Gastrocnemius medialis (tissue), 4 donors: ENCODE measurements at places on chromosomes 2 and 18. TPM values are rescaled to one million over a fixed set of nuclear protein-coding genes. Genes with fewer than 3 reads are reported as not detected.

- H3K27me3 ChIP-seq: no peaks in the 10 kb centered on the region
- H3K4me3 ChIP-seq: no peak overlapping the region
- no peak for DNase-seq
- H3K27ac ChIP-seq: no peak overlapping the region
Measured at GRCh38 chr18:29862824-29863223, 1179.7 kb downstream of the DSC3 start.

FTCDNL1 gene
- 21.9 TPM for total RNA-seq

CRYGD gene
- total RNA-seq: not detected

SPDYA gene
- not detected for total RNA-seq

MAP3K19 gene
- not detected for total RNA-seq

- H3K27me3 ChIP-seq: no peaks in the 10 kb centered on the region
- no peak overlapping the region for H3K4me3 ChIP-seq
- no peaks in the 10 kb centered on the region for H3K36me3 ChIP-seq
- no peaks in the 10 kb centered on the region for H3K4me1 ChIP-seq
Measured at GRCh38 chr2:152825834-152826233, 107.4 kb downstream of the ARL6IP6 start.

DNA sequence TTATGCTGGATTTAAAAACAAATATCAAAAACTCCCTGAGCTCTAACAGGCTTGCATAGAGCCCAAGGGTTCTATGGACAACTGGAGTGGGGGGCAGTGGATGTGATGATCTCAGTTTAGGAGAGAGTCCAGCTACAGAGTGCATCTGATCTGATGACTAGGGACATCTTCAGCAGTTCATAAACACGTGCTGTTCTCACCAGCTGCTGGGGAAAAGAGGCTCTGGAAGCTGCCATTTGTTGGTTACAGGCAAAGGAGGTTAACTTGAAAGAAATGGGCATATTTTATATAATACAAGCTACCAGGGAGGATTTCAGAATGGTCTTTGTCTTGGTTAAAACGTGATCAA lies 36.0 kb upstream of the ZNF396 start:
- no peak overlapping the region for H3K27ac ChIP-seq
- peaks cover 1% of the 10 kb centered on the region for H3K4me1 ChIP-seq
- no peak for DNase-seq
- H3K27me3 ChIP-seq: no peaks in the 10 kb centered on the region
- H3K4me3 ChIP-seq: no peak overlapping the region
- H3K36me3 ChIP-seq: no peaks in the 10 kb centered on the region

DOK6 gene
- not detected for total RNA-seq

GRCh38 chr2:28080911-28081310 lies 190.4 kb downstream of the BABAM2 start:
- H3K4me1 ChIP-seq: peaks cover 23% of the 10 kb centered on the region
- DNase-seq: no peak
- no peak overlapping the region for H3K27ac ChIP-seq
- no peak overlapping the region for H3K4me3 ChIP-seq

BIRC6 gene
- 81.0 TPM for total RNA-seq

ANKRD30BL gene
- not detected for total RNA-seq

- H3K36me3 ChIP-seq: no peaks in the 10 kb centered on the region
- H3K27ac ChIP-seq: no peak overlapping the region
- H3K4me3 ChIP-seq: no peak overlapping the region
- H3K27me3 ChIP-seq: peaks cover 5% of the 10 kb centered on the region
- DNase-seq: no peak
Measured at GRCh38 chr2:203984-204383, 59.8 kb downstream of the SH3YL1 start.

DNA sequence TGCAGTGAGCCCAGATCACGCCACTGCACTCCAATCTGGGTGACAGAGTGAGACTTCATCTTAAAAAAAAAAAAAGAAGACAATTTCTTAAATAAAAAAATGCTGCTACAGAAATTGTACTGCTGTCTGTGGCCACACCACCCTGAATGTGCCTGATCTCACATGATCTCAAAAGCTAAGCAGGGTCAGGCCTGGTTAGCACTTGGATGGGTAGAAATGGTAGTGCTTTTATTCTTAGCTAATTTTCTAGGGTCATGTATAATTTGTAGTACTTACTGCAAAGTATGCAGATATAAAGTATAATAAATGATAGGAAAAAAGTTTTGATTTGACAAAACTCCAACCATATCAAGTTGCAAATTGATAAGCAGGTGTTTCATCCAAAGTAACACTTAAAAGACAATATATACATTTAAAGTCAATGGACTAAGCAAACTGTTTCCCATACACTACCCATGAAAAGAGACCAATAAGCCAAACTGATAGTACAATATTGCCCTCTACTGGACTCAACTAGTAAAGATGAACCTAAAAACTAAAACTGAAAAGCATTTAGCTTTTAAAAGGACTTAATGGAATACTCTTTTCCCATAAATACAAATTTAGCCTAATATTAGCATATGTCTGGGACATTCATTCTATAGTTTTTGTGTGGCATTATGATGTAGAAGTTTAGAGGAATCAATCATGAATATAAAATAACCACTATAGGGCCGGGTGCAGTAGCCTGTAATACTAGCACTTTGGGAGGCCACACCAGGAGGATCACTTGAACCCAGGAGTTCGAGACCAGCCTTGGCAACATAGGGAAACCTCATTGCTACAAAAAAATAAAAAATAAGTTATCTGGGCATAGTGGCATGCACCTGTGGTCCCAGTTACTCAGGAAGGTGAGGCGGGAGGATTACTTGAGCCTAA lies 18.6 kb upstream of the PEX13 start:
- no peaks in the 10 kb centered on the region for H3K36me3 ChIP-seq
- peaks cover 4% of the 10 kb centered on the region for H3K4me1 ChIP-seq
- H3K27ac ChIP-seq: no peak overlapping the region
- no peak for DNase-seq

DNA sequence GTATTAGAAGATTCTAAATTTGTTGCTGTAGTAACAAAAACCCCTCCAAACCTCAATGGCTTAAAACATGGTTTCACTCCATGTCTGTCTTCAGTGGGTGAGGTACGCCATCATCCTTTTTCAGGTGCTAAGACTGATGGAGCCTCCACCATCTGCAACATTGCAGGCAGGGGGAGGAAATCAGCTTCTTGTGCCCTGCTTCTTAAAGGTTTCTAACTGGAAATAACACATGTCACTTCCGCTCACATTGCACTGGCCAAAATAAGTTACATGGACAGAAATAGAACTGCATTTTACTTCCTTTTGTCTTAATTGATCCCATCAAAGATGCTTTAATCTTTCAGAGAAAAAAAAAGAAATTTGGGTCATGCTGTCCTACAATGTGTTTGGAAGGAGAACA lies 94.1 kb downstream of the GALNT3 start:
- H3K27me3 ChIP-seq: no peaks in the 10 kb centered on the region
- no peaks in the 10 kb centered on the region for H3K36me3 ChIP-seq
- H3K4me1 ChIP-seq: no peaks in the 10 kb centered on the region
- H3K4me3 ChIP-seq: no peak overlapping the region
- H3K27ac ChIP-seq: no peak overlapping the region

GATA6 gene
- total RNA-seq: 0.91 TPM

DNA sequence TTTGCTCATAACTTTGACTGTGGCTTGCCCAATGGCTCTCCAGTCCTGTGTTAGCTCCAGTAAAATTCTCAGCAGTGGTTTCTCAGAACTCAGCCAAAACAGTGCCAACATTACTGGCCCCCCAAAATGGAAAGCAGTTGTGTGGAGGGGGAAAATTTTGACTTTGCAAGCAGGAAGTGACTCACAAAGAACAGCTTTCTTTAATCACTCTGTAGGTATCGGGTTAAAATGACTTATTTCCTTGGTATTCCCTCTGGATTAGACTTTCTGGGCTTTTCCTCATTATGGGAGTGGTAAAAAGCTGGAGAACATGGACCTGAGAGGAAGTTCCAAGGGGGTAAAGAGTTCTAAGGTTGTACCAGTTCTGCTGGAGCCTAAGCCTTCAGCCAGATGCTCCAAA lies 175.7 kb upstream of the RND3 start:
- no peak overlapping the region for H3K4me3 ChIP-seq
- no peaks in the 10 kb centered on the region for H3K36me3 ChIP-seq
- no peak overlapping the region for H3K27ac ChIP-seq

GRCh38 chr18:68800075-68800474 lies 2.2 kb downstream of the CCDC102B start:
- no peak for DNase-seq
- no peaks in the 10 kb centered on the region for H3K36me3 ChIP-seq
- H3K27me3 ChIP-seq: no peaks in the 10 kb centered on the region

DNA sequence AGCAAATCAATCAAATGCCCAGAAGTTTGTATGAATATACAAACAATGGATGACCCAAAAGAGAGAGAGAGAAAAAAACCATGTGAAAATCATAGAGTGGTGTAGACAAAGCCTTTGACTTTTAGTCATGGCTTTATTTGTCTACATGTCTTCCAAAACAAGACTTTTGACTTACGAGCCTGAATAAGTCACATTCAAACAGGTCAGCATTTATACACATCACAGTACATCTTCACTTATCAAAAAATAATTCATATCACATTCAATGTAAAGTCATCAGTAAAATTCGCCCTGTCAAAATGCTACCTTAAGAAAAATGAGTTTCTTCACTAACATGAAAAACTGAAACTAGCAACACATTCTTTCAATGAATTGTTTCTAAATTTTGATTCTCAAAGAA lies 1.9 kb downstream of the IFIH1 start:
- no peak for DNase-seq
- no peak overlapping the region for H3K27ac ChIP-seq
- H3K4me3 ChIP-seq: no peak overlapping the region
- no peaks in the 10 kb centered on the region for H3K4me1 ChIP-seq
- no peaks in the 10 kb centered on the region for H3K36me3 ChIP-seq

DNA sequence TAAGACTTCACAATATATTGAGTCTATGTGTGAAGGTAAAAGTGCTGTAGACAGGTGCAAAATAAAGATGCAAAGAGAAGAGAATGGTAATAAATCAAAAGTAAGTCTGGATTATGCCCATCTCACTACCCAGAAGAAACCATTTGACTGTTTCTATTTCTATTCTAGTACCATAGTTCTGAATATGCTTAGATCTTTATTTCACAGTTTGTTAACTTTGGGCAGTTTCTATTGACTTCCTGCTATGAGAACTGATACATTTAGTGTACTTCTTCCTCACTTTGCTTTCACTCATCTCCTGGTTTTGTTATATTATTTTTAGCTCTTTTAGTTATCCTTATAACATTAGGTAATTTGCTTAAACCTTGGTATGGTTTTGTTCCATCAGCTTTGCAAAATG lies 94.9 kb downstream of the HS1BP3 start:
- no peak for DNase-seq
- H3K4me1 ChIP-seq: peaks cover 16% of the 10 kb centered on the region
- H3K36me3 ChIP-seq: no peaks in the 10 kb centered on the region
- no peak overlapping the region for H3K27ac ChIP-seq

DNA sequence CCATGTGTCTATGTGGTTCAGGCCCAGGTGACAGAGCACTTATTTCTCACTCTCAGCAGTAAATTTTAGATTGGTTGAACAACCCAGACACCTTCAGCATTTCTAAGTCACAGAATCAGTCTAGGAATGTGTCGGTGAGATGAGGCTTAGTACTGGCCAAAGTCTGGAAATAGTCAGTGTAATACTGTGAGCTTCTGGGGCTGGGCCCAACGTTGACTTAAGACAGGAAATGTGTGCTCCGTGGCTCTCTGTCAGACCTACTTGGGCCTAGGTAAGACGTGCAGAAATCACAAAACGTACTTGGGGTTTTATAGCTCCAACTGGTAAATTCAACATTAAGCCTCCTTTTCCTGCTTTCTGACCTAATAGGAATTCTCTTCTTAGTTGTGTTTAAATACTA lies 160.3 kb upstream of the COL3A1 start:
- no peak overlapping the region for H3K4me3 ChIP-seq
- H3K27ac ChIP-seq: no peak overlapping the region
- H3K36me3 ChIP-seq: no peaks in the 10 kb centered on the region
- no peaks in the 10 kb centered on the region for H3K4me1 ChIP-seq
- DNase-seq: no peak

RAB17 gene
- 1.3 TPM for total RNA-seq

- no peaks in the 10 kb centered on the region for H3K36me3 ChIP-seq
- H3K4me3 ChIP-seq: no peak overlapping the region
- DNase-seq: no peak
- H3K27ac ChIP-seq: no peak overlapping the region
- peaks cover 5% of the 10 kb centered on the region for H3K4me1 ChIP-seq
- H3K27me3 ChIP-seq: no peaks in the 10 kb centered on the region
Measured at GRCh38 chr2:160901613-160902012, 258.6 kb upstream of the TANK start.

DNA sequence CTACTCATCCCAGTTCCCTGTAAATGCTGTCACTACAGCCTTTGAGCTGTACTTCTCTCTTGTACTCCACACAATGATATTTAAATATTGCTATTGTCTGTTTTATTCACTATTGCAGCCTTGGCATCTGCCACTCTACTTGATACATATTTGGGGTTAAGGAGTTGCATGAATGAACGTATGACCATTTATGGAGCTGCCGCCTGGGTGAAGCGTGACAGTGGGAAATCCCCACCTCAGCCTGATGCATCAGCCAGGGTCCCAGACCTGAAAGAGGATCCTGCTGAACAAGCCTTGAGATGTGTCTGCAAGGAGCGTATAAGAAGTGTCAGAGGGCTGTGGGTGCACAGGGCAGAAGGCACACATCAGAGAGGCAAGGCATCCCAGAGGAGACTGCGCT lies 39.1 kb downstream of the MRPL35 start:
- H3K4me1 ChIP-seq: peaks cover 7% of the 10 kb centered on the region
- H3K27ac ChIP-seq: no peak overlapping the region
- no peaks in the 10 kb centered on the region for H3K27me3 ChIP-seq
- no peak for DNase-seq

DNA sequence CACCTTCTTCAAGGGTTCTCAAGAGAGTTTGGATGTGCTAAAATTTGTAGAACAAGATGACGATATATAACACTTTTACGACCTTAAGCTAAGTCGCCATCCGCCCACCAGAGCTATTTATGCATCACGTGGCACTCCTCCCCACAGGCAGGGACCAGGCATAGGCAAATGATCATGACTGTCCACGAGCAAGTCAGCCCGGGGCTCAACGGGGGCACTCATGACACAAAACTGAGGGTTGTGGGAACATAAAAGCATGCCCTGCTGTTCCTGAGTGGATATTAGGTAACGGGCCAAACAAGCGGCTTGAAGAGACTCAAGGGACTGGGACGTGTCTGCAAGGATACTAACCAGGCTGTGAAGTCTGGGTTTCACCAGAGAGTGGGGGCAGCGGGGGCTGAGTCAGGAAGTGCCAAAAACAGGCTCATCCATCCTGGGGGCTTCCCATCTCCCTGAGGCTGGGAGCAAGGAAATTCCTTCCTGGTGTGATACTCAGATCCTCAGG lies 58.1 kb downstream of the FAM178B start:
- peak overlapping the region; percentile 62 for H3K27ac ChIP-seq
- H3K27me3 ChIP-seq: no peaks in the 10 kb centered on the region
- peak overlapping the region; percentile 39 for H3K4me3 ChIP-seq
- no peaks in the 10 kb centered on the region for H3K36me3 ChIP-seq
